Spleen (tissue), 13 donors: ENCODE measurements at places on chromosomes 6 and 20. TPM values are rescaled to one million over a fixed set of nuclear protein-coding genes. Genes with fewer than 3 reads are reported as not detected.

The MCHR2 gene
- not detected for total RNA-seq

The GUCA1A gene
- total RNA-seq = not detected

The CD93 gene
- total RNA-seq = 53.7 TPM

The VSTM2L gene
- 38.0 TPM for total RNA-seq

The HTR1B gene
- 0.20 TPM for total RNA-seq

The ZNF76 gene
- 80.0 TPM for total RNA-seq

The ZSWIM3 gene
- 5.0 TPM for total RNA-seq

The DDR1 gene
- total RNA-seq = 37.1 TPM

The PACSIN1 gene
- 0.66 TPM for total RNA-seq

The EPPIN gene
- not detected for total RNA-seq

The GNAS-AS1 gene
- 0.70 TPM for total RNA-seq

The KCNQ5 gene
- 6.0 TPM for total RNA-seq

The PXDC1 gene
- 40.7 TPM for total RNA-seq

The C6orf163 gene
- 8.1 TPM for total RNA-seq

The WFDC2 gene
- total RNA-seq = not detected

The SRMS gene
- not detected for total RNA-seq

The RRAGD gene
- 13.6 TPM for total RNA-seq

The HLA-DOB gene
- 41.7 TPM for total RNA-seq

The DLK2 gene
- total RNA-seq = 0.38 TPM

The TNFAIP3 gene
- 50.8 TPM for total RNA-seq

The RBM24 gene
- total RNA-seq = 0.43 TPM

The PRPH2 gene
- 0.79 TPM for total RNA-seq

The WFDC5 gene
- total RNA-seq = not detected

The MOCS3 gene
- total RNA-seq = 5.8 TPM
